ENCODE measurements at places on chromosomes 16 and 17. TPM values are rescaled to one million over a fixed set of nuclear protein-coding genes. Genes with fewer than 3 reads are reported as not detected.
A peak's percentile ranks its signal among the peaks of the same experiment; 100 is the strongest.

- no peak overlapping the region for H3K4me3 ChIP-seq
- H3K4me1 ChIP-seq, result no peaks in the 10 kb centered on the region
- H3K27ac ChIP-seq, result no peak overlapping the region
- no peaks in the 10 kb centered on the region for H3K36me3 ChIP-seq
Measured at GRCh38 chr16:78291604-78292003, 192.2 kb downstream of the WWOX start.

ACSM2B gene
- polyA plus RNA-seq, result not detected

GRCh38 chr17:15942207-15942833 lies 2.6 kb upstream of the ADORA2B start:
- DNase-seq, result no peak
- H3K27ac ChIP-seq, result no peak overlapping the region
- H3K4me3 ChIP-seq, result no peak overlapping the region
- H3K27me3 ChIP-seq, result peaks cover 27% of the 10 kb centered on the region
- H3K36me3 ChIP-seq, result no peaks in the 10 kb centered on the region

DNA sequence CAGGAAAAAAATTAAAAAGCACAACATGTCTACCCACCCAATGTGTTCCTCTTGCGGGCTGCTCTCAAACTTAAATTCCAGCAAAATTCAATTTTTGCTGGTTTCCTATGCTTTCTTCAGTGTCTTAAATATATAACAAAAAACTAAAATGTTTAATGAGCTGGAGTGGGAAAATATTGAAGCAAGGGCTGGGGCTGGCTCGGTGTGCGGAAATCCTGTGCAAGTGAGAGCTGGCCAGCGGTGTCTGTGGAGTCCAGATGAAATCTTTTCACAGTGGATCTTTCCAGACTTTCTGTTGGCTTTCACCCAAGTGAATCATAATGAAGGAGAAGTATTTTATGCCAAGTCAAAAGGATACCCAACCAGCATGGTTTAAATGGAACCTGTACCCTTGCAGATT lies 1733.6 kb downstream of the TP53TG3F start:
- no peak for DNase-seq
- no peaks in the 10 kb centered on the region for H3K4me1 ChIP-seq
- H3K27me3 ChIP-seq, result no peaks in the 10 kb centered on the region
- H3K36me3 ChIP-seq, result no peaks in the 10 kb centered on the region

DNA sequence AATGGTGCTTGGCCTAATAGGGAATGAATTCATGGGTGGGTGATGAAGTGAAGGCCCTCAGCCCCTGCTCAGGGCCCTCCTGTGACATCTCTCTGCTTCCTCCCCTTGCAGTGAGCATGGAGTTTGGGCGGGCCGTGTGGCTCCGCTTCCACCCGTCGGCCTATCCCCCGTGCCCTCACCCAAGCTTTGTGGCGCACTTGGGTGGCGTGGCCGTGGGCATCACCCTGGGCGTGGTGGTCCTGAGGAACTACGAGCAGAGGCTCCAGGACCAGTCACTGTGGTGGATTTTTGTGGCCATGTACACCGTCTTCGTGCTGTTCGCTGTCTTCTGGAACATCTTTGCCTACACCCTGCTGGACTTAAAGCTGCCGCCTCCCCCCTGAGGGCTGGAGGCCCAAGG lies 21.1 kb downstream of the C17orf75 start:
- no peaks in the 10 kb centered on the region for H3K36me3 ChIP-seq
- peak; percentile 56 for DNase-seq
- H3K4me1 ChIP-seq, result peaks cover 24% of the 10 kb centered on the region
- no peak overlapping the region for H3K4me3 ChIP-seq

NBR1 gene
- 29.3 TPM for polyA plus RNA-seq

DNA sequence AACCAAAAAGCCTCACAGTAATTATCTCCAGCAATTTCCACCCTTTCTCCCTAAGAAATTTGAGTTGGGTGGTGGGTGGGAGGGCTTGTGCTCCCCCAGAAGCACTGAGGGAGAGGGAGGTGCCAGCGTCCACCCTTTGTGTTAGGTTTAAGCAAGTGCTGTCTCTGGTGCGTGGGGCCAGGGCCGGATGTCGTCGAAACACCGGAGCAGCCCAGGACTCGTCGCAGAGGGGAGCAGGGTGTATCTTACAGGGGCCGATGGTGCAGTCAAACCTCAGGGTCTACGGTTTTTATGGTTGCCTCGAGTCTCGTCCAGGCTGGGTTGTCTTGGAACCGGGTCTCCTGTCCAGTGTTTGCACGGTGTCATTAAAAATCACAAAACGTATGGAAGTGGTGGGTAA lies 35.3 kb downstream of the METRNL start:
- no peak overlapping the region for H3K27ac ChIP-seq
- peaks cover 7% of the 10 kb centered on the region for H3K4me1 ChIP-seq
- no peak overlapping the region for H3K4me3 ChIP-seq

GRCh38 chr16:8229011-8229520 lies 361.2 kb downstream of the TMEM114 start:
- no peaks in the 10 kb centered on the region for H3K36me3 ChIP-seq
- no peak for DNase-seq
- H3K27me3 ChIP-seq, result no peaks in the 10 kb centered on the region
- H3K4me3 ChIP-seq, result no peak overlapping the region
- H3K4me1 ChIP-seq, result no peaks in the 10 kb centered on the region

GRCh38 chr17:80584176-80584905 lies 39.7 kb downstream of the RPTOR start:
- no peaks in the 10 kb centered on the region for H3K36me3 ChIP-seq
- H3K27me3 ChIP-seq, result no peaks in the 10 kb centered on the region
- H3K4me3 ChIP-seq, result no peak overlapping the region
- DNase-seq, result no peak
- H3K27ac ChIP-seq, result no peak overlapping the region
- H3K4me1 ChIP-seq, result peaks cover 6% of the 10 kb centered on the region

DNA sequence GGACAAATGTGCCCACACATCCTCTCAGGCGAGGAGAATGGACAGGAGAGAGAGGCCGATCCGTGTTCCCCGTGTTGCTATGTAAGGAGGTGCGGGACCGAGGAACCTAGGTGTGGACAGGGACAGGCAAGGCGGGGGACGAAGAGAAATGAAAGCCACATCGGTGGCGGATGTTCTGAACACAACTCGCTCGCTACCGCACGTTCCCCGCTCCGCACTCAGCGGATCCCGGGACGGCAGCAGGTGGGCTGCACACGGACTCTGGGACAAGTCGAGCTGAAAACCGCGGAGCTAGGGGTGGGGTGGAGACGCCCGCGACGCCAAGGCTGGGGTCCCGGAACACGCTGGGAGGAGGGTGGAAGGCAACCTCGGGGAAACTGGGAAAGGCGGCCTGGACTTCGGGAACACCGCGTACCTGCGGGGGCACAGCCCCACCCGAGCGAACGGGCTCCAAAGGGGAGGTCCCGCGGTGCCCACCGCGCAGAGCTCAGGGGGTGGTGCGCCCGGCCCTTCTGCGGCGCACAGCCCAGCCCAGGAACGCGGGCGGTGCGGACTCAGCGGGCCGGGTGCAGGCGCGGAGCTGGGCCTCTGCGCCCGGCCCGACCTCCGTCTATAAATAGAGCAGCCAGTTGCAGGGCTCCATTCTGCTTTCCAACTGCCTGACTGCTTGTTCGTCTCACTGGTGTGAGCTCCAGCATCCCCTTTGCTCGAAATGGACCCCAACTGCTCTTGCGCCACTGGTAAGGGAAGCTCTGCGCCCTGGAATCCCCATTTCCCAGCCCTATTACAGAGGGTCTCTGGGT lies at the start of gene MT1E:
TSS of gene MT1E (plus strand) at position 642 of the 803 bp plus-strand sequence. CDS start at position 713, 71 bp downstream.
- H3K27me3 ChIP-seq, result peaks cover 10% of the 10 kb centered on the region
- H3K36me3 ChIP-seq, result no peaks in the 10 kb centered on the region
- no peaks in the 10 kb centered on the region for H3K4me1 ChIP-seq
- DNase-seq, result no peak
- peak within 1 kb of the TSS; percentile 47 for H3K4me3 ChIP-seq

PPY gene
- polyA plus RNA-seq, result not detected

Measured in spleen (tissue), 13 donors.